Subcutaneous preadipocyte (primary cell): ENCODE measurements at places on chromosomes 1 and 21. TPM values are rescaled to one million over a fixed set of nuclear protein-coding genes. Genes with fewer than 3 reads are reported as not detected.

The ARTN gene
- under 0.01 TPM in 2 replicates for total RNA-seq

The FLG2 gene
- total RNA-seq = not detected in 2 replicates

The GSTM2 gene
- 10.2 and 18.0 TPM in 2 replicates for total RNA-seq

The SH3D21 gene
- total RNA-seq = 1.5 and 2.7 TPM in 2 replicates

The SELE gene
- not detected in 2 replicates for total RNA-seq

The FCRL2 gene
- total RNA-seq = not detected in 2 replicates

The CAP1 gene
- 319 and 421 TPM in 2 replicates for total RNA-seq

The GABRD gene
- total RNA-seq = not detected in 2 replicates

The KRTAP8-1 gene
- not detected in 2 replicates for total RNA-seq

The SLC16A4 gene
- 6.3 and 11.0 TPM in 2 replicates for total RNA-seq

The SZT2 gene
- total RNA-seq = 23.5 and 38.5 TPM in 2 replicates

The TINAGL1 gene
- 0.37 and 0.39 TPM in 2 replicates for total RNA-seq

The ORC1 gene
- 8.8 and 17.2 TPM in 2 replicates for total RNA-seq

The COL6A1 gene
- total RNA-seq = 2,104 and 2,703 TPM in 2 replicates

The NR1I3 gene
- total RNA-seq = not detected in 2 replicates

The PAPPA2 gene
- total RNA-seq = 1.6 and 2.2 TPM in 2 replicates

The CD247 gene
- total RNA-seq = not detected in 2 replicates
